Peyer's patch (tissue), 4 donors: ENCODE measurements at places on chromosomes 12 and 14. TPM values are rescaled to one million over a fixed set of nuclear protein-coding genes. Genes with fewer than 3 reads are reported as not detected.

GRCh38 chr12:105047308-105047707 is 37.0 kb downstream of the ALDH1L2 start:
- H3K27ac ChIP-seq: no peak overlapping the region
- H3K4me3 ChIP-seq: no peak overlapping the region
- no peak for DNase-seq
- H3K27me3 ChIP-seq: no peaks in the 10 kb centered on the region
- H3K36me3 ChIP-seq: no peaks in the 10 kb centered on the region
- H3K4me1 ChIP-seq: no peaks in the 10 kb centered on the region

DNA sequence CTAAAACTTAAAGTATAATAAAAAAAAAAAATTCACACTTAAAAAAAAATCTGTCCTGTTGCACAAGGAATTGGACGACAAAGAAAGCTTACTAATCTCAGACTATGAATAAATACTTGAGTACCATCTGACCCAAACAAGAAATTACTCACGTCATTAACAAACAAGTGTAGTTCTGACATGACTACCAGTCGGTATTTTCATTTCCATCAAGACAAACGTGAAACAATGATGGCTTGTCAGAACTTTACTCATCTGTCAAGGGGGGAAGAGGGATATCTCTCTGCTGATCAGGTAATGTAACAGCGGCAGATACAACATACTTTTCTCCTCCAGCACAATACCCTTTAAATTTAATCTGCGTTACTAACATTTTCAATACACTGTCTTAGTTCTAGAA is 78.3 kb downstream of the CDK17 start:
- H3K4me1 ChIP-seq: no peaks in the 10 kb centered on the region
- H3K36me3 ChIP-seq: no peaks in the 10 kb centered on the region
- H3K27me3 ChIP-seq: no peaks in the 10 kb centered on the region
- H3K27ac ChIP-seq: no peak overlapping the region
- no peak for DNase-seq

DNA sequence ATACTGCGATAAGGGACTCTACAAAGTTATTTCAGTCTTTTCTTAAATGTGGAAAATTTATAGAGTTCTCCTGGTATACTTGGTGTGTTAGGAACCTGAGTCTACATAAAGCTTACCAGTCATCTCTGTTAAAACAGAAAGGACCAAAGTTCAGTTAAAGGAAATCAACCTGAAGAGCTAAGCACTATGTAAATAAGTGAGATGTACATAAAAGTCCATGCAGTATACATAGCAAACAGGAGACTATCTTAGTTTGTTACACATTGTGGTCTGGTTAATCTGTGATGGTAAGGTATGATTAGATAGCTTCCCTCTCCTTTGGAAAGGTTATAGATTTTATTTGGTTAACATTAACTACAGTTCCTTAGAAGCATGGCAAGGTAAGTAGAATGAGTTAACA is 75.9 kb downstream of the ATP2B1 start:
- no peak overlapping the region for H3K4me3 ChIP-seq
- H3K36me3 ChIP-seq: peaks cover 32% of the 10 kb centered on the region
- H3K4me1 ChIP-seq: no peaks in the 10 kb centered on the region
- no peaks in the 10 kb centered on the region for H3K27me3 ChIP-seq

- H3K27ac ChIP-seq: peak overlapping the region; percentile 8
- H3K4me3 ChIP-seq: no peak overlapping the region
- H3K4me1 ChIP-seq: peaks cover 2% of the 10 kb centered on the region
- peaks cover 14% of the 10 kb centered on the region for H3K27me3 ChIP-seq
- no peak for DNase-seq
These were observed 20.2 kb upstream of the NUDT14 start for GRCh38 chr14:105201156-105201924.

DNA sequence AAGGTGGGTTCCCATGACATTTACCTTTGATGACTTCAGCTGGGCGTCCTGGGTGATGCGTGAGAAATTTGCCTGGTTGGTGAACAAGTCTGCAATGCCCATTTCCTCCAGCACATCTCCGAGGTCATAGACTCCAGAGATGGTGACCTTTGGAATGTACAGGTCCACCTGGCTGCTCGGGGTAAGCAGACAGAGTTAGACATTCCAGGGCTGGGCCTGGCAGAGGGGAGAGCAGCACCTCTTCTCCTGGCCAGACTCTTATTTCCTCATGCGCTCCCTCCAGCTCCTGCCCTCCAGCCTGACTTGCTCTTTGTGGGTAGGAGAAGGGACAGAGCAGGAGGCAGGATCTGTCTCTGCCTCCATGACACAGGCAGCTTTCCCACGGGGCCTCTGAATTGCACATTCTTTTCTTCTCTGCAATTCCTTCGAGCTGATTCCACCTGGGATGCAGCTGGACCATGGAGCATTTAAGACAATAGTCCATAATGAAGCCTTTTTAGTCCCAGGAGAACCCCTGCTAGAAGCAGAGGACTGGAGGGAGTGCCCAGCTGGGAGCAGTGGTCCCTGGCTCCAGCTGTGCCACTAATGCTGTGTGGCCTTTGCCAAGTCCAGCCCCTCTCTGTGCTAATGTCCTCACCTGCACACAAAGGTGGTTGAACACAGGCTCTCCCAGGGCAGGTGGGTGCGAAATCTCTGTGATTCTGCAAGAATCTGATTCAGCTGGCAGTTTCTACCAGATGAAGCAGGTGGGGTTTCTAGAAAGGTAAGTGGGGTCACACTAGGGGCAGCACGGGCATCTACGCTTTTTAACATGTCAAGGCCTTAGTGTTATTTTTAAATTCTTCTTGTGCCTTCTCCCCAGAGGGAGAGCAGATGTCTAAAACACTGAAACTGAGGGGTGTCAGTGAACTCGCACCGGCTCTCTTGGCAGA is 13.2 kb upstream of the SERPINA10 start:
- no peaks in the 10 kb centered on the region for H3K27me3 ChIP-seq
- H3K27ac ChIP-seq: no peak overlapping the region
- H3K4me1 ChIP-seq: no peaks in the 10 kb centered on the region
- H3K4me3 ChIP-seq: no peak overlapping the region

DNA sequence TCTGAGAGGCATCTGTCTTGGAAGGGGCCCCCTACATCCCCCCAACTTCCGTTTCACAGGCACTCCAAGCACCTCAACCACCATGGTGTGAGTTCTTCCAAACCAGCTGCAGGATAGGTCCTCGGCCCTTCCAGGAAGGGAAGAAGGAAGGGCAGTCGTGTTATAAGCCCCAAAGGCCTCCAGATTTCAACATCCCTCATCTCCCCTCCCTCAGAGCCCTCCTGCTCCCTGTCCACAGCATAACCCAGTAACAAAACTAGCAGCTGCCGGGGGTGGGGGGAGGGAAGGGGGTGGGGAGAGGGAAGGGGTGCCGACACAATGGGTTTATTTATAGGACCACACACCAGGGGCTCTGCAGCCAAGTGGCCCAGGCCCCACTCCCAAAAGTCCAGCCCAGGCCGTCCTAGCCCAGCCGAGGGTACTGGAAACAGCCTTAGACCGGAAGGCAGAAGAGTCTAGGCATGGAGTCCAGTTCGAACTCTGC is 18.3 kb downstream of the NCKAP5L start:
- H3K36me3 ChIP-seq: peaks cover under 1% of the 10 kb centered on the region
- no peaks in the 10 kb centered on the region for H3K27me3 ChIP-seq
- DNase-seq: no peak
- no peak overlapping the region for H3K4me3 ChIP-seq
- peak overlapping the region; percentile 53 for H3K27ac ChIP-seq

DNA sequence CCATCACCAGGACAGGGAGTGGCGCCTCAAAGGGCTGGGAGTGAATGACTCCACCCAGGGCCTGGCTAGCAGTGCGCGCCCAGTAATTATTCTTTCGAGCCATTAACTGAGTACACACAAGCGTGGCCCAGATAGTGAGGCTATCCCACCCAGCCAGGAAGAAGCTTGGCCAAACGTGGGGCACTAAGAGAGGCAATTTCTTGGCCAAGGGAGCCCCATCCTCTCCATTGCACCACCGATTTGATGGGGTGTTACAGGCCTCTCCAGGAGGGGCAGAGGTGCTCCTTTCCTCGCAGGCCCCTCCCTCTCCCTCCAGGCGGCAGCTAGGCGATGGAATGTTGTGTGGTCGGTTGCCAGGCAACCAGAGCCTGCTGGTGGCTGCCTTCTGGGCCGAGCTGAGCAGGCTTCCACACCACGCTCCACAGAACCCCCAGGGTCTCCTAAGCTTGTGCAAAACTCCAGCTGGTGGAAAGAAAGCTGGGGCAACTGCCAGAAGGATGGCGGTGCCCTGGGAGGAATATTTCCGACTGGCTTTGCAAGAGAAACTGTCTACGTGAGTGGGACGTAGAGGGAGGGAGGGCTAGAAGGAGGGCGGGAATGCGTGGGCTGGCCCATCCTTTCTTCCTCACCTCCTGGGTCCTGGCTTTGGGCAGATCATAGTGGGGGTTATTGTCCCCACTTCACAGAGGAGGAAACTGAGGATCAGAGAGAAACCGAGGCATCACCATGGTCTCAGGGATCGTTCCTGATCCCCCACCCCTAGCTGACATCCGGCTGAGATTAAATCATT is at the start of gene CFAP73:
CFAP73 (plus strand) TSS at position 364 of the 790 bp plus-strand sequence; CDS start at position 498, 134 bp downstream.
- no peak for DNase-seq
- H3K4me3 ChIP-seq: no peak within 1 kb of the TSS
- H3K27ac ChIP-seq: peak within 1 kb of the TSS; percentile 4
- peaks cover 18% of the 10 kb centered on the region for H3K4me1 ChIP-seq
- H3K27me3 ChIP-seq: peaks cover 3% of the 10 kb centered on the region
- H3K36me3 ChIP-seq: no peaks in the 10 kb centered on the region

- DNase-seq: no peak
- H3K4me3 ChIP-seq: no peak overlapping the region
- no peaks in the 10 kb centered on the region for H3K27me3 ChIP-seq
These were observed 59.5 kb downstream of the TMEM116 start for GRCh38 chr12:111953455-111953854.

DNA sequence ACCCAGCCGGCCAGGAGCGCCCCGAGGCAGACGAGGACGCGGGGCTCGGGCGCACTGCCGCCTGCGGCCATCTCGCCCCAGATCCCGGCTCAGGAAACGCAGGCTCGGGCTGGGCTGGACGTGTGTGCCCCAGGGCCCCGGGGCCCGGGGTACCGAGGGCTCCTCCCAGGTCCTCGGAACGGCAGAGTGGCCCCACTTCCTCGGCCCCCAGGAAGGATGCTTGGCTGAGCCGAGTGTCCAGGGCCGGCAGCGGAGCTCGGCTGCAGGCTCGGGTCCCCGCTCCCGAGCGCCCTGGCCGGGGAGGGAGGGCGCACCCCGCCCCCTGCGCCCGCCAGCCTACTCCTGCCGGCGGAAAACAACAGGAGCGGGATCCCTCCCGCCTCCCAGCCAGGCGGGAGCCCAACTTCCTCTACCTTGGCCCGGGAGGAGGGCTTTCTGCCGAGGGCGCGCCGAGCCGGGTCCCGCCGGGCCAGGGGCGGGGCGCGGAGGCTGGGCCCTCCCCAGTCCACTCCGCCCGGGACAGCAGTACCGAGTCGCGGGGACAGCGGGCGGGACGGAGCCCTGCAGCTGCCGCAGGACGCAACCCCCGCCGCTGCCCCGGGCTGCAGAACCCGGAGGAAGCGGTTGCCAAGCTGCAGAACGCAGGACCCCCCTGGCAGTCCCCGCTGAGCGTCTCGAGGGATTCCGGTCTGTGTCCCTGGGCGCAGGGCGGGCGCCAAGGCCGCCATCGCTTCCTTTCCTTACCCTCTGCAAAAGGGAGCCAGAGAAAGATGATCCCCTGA is at the start of gene VSIG10:
VSIG10 (minus strand) TSS at position 411 of the 782 bp plus-strand sequence; CDS start at position 71, 340 bp downstream.
- no peaks in the 10 kb centered on the region for H3K4me1 ChIP-seq
- peak; percentile 90 for DNase-seq
- H3K36me3 ChIP-seq: peaks cover 6% of the 10 kb centered on the region
- peak within 1 kb of the TSS; percentile 56 for H3K4me3 ChIP-seq
- H3K27me3 ChIP-seq: no peaks in the 10 kb centered on the region

- H3K27ac ChIP-seq: no peak overlapping the region
- H3K4me1 ChIP-seq: no peaks in the 10 kb centered on the region
- no peak overlapping the region for H3K4me3 ChIP-seq
These were observed 190.1 kb downstream of the SLC41A2 start for GRCh38 chr12:104768033-104768432.

- H3K4me3 ChIP-seq: no peak overlapping the region
- no peaks in the 10 kb centered on the region for H3K4me1 ChIP-seq
- DNase-seq: no peak
- no peak overlapping the region for H3K27ac ChIP-seq
- H3K27me3 ChIP-seq: no peaks in the 10 kb centered on the region
These were observed 220.0 kb downstream of the RASSF9 start for GRCh38 chr12:85616201-85616600.

GRCh38 chr14:90460136-90460535 is 63.3 kb downstream of the CALM1 start:
- no peaks in the 10 kb centered on the region for H3K27me3 ChIP-seq
- H3K36me3 ChIP-seq: no peaks in the 10 kb centered on the region
- no peak overlapping the region for H3K27ac ChIP-seq

DNA sequence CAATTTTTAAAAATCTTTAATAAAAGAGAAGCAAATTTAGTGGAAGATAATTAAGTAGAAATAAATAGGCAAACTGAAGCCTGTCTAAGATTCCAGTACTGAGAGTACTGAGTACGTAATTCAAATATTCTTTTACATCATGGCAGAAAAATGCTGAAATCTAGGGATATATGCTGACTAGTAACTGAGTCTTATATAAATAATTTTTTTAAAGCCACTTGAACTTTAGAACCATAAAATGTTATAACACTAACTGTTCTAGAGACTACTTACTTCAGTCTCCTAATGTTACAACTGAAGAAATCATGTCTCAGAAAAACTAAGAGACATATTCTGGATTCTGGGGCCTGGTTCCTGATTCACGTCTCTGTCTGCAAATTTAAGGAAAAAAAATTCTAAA is 230.6 kb upstream of the PLEKHG7 start:
- H3K4me1 ChIP-seq: no peaks in the 10 kb centered on the region
- no peaks in the 10 kb centered on the region for H3K36me3 ChIP-seq
- no peaks in the 10 kb centered on the region for H3K27me3 ChIP-seq

DNA sequence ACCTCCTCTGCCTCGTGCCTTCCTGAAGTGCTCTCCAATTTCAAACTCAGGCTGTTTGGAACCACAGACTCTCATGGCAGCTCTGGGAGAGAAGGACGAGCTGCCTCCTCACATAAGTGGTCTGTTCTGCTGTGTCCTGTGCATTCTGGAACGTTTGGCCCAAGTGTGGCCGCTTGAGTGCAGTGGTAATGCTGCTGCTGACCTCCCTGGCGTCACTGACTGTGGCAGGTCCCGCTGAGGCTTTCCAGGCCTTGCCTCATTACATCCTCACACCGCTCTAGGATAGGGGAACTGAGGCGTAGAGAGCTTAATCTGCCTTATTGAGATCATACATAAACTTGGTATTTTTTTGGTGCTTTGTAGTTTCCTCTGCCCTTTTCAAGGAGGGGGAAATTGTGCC is 14.2 kb downstream of the CCDC92 start:
- no peaks in the 10 kb centered on the region for H3K36me3 ChIP-seq
- H3K4me3 ChIP-seq: no peak overlapping the region
- no peaks in the 10 kb centered on the region for H3K27me3 ChIP-seq

- DNase-seq: no peak
- H3K27ac ChIP-seq: no peak overlapping the region
- no peaks in the 10 kb centered on the region for H3K36me3 ChIP-seq
- H3K4me1 ChIP-seq: no peaks in the 10 kb centered on the region
- no peaks in the 10 kb centered on the region for H3K27me3 ChIP-seq
These were observed 10.1 kb downstream of the TCL1A start for GRCh38 chr14:95703805-95704204.

GRCh38 chr12:4280351-4281163 is 7.0 kb downstream of the CCND2 start:
- peaks cover 10% of the 10 kb centered on the region for H3K4me1 ChIP-seq
- peak overlapping the region; percentile 81 for H3K27ac ChIP-seq
- no peaks in the 10 kb centered on the region for H3K36me3 ChIP-seq
- H3K27me3 ChIP-seq: no peaks in the 10 kb centered on the region
- peak overlapping the region; percentile 3 for H3K4me3 ChIP-seq

- H3K27ac ChIP-seq: no peak overlapping the region
- DNase-seq: no peak
- H3K36me3 ChIP-seq: no peaks in the 10 kb centered on the region
- H3K4me3 ChIP-seq: no peak overlapping the region
These were observed 99.3 kb downstream of the CACNA1C start for GRCh38 chr12:2152134-2152533.

Gene ZNF10
- total RNA-seq: 6.1 TPM

Gene SSTR1
- 10.9 TPM for total RNA-seq

Gene TRIM9
- 0.35 TPM for total RNA-seq

Gene LHX5
- not detected for total RNA-seq
